Left lung (tissue), 14 donors: ENCODE measurements at places on chromosomes 12 and 14.
A peak's percentile ranks its signal among the peaks of the same experiment; 100 is the strongest.

- DNase-seq: no peak
These were observed 101.6 kb downstream of the SOX5 start for GRCh38 chr12:23847857-23848256.

GRCh38 chr14:75662966-75663365 lies 1.9 kb downstream of the TTLL5 start:
- DNase-seq: no peak

GRCh38 chr12:10361084-10361483 lies 28.8 kb downstream of the KLRK1 start:
- DNase-seq: no peak

DNA sequence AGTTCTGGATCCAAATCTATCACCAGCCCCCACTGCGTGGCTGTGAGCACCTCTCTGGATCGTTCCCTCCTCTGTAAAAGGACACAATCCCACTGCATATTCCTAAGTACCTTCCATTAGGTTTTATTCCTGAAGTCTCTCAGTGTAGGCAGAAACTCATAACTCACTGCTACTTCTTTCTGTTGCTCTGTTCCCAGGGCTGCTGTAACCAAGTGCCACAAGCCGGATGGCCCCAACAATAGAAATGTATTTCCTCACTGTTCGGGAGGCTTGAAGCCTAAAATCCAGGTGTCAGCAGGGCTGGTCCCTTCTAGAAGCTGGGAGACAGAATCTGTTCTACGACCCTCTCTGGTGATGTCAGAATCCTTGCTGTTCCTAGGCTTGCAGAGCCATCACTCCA lies 24.9 kb downstream of the FOXN3 start:
- no peak for DNase-seq

DNA sequence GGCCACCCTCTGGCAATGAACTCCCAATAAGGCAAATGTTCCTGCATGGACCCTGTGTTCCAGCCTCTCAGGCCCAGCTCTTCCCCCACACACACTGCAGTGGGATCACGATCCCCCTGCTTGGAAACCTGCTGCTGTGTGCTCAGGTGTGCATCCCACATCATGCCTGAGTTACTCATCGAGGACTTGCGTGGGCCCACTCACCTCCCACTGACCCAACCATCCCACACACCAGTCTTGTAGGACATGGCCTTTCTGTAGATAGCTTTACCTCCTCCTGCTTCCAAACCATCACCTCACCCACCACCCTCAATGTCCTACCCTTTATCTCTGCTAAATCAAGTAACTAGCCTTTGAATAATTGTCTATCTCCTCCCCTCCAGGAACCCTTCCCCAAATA lies 24.6 kb downstream of the NPC2 start:
- DNase-seq: no peak

DNA sequence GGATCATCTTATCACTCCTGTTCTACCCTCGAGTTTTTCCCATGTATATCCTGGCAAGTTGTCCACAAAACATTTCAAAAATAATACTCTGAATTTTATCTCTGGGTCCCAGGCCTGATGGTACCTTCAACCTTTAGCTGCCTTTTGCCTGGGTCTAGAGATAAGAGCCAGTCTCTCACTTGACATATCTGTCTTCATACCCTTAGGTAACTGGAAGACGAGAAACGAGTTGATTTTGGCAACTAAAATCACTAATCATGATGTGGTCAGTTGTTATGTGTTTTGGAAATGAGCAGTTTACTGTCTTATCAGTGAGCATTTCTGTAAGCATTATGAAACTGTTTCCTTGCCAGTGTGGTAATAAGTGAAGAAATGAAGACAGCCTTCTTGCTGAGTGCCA lies 6.3 kb downstream of the RNF10 start:
- DNase-seq: no peak

- no peak for DNase-seq
These were observed 142.3 kb upstream of the TBX3 start for GRCh38 chr12:114826244-114826643.

DNA sequence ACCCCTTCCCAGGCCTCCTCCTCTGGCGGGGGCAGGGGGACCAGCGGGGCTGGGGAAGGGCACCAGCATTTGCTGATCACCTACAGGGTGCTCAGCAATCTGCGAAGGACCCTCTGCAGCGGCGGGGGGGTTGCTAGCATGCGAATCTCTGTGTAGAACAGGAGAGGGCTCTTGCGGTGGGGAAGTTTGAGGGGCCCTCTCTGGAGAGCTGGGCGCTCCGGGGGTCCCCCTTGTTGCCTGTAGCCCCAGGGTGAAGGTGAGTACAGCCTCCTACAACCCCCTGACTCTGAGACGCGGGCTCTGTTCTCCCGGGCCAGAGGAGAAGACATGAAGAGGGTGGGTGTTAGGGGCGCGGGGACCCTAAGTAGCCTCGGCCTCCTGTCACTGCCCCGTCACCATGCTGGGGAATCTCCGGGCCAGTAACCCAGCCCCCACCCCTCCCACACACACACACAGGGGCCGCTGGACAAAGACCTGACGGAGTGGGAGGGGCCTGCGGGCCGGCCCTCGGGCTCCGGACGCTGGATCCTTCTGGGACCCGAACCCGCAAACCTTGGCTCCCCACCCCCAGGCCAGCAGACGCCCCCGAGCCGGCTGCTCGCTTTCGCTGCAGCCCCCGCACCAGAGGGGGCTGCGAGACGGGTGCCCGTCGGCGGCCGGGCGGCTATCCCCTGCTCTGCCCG lies 734 bp downstream of the FIGNL2 start:
- no peak for DNase-seq

- no peak for DNase-seq
These were observed 5.3 kb downstream of the DYRK4 start for GRCh38 chr12:4567073-4567881.

DNA sequence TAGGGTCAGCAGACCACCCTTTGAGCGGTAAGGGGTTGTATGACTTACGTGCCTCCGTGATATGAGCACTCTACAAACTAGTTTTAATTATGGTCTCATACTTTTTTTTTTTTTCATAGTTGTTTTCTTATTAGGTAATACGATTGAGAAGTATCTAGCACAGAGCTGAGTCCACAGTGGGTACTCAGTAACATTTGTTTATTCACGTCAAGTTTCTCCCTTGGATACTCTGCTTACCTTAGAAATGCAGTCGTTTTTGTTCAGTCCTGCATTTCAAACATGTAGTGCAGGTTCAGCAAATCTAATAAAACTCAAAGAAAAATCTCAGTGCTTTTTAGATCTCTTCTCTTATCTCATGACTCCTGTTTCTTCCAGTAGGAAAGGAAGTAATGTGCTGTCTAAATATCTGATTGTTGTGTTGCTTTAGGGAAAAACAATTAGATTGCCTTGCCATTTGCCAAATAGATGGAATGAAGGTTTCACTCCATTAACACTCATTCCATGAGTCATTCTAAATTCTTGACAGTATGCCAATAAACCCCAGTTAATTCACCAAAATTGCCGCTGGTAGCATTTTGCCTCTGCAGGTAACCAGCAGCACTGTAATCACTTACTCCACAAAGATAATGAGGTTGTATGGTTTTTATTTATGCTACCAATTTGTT lies 118.9 kb downstream of the PTCSC3 start:
- no peak for DNase-seq

DNA sequence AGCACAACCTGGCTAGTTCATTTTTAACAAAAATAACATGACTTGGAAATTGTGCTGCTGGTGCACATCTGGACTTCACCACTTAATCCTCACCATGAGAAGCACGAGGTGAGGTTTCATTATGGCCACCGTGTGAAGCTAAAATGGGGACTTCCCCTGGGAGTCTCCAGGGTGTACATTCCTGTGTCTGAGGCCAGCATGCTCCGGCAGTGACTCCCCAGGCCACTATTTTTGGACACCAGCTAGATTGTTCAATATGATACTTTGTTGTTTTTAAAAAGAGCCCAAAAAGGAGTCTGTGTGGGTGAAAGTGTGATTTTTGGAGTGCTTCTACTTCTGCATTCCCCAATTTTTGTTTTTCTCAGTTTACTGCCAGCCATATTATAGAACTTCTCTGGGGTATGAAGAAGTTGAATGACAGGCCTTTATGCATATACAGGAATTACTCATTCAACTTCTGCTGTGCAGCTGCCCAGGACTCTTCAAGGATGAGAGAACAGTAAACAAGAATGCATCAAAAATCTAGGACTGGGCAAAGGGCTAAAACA lies 16.9 kb upstream of the AICDA start:
- DNase-seq: no peak

- no peak for DNase-seq
These were observed 149.4 kb downstream of the RPAP3 start for GRCh38 chr12:47556261-47557030.

DNA sequence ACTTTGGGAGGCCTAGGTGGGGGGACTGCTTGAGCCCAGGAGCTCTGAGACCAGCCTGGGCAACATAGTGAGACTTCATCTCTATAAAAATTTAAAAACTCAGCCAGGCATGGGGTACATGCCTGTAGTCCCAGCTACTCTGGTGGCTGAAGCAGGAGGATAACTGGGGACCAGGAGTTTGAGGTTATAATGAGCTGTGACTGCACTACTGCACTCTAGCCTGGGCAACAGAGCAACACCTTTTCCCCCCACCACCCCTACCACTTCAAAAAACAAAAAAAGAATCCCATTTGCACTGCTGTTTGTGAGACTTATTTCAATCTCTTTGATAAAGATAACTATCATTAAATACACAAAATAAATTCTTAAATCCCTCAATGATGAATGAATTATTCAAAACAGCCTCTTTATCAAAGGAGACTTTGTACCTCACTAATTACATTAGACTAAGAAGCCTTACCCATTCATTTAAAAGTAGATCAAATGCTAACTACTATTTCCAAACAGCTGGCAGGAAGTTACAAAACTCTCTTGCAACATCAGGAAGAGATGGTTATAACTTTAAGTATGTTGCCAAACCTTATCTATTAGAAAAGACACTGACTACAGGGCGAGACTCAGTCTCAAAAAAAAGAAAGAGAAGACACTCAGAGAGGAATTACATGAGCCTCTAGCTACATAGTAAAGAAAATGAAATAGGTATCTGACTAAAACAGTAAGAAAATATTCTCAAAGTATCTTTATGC lies 14.7 kb downstream of the BLTP3B start:
- DNase-seq: peak; percentile 66

GRCh38 chr14:77674931-77675330 lies 32.9 kb downstream of the ALKBH1 start:
- no peak for DNase-seq

DNA sequence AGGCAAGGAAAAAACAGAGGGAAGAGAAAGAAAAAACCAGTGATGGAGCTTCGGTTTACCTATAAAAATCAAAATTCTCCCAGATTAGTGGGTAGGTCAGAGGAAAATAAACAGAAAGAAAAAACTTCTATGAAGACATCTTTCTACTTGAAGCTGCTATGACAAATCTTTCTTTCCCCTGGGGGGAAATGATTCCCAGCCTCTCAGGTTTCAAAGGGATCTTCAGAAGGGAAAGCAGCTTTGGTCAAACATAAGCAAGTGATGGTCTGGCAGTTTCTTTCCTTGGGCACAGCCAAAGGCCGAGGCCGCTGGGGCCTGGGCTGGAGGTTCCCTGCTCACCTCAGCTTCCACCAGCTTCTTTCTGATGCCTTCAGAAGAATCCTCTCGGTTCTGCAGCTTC lies 104.5 kb downstream of the PRKAB1 start:
- no peak for DNase-seq

GRCh38 chr14:68702135-68702534 lies 90.7 kb downstream of the ZFP36L1 start:
- no peak for DNase-seq

- no peak for DNase-seq
These were observed 137.4 kb downstream of the BCL11B start for GRCh38 chr14:99134516-99135046.

DNA sequence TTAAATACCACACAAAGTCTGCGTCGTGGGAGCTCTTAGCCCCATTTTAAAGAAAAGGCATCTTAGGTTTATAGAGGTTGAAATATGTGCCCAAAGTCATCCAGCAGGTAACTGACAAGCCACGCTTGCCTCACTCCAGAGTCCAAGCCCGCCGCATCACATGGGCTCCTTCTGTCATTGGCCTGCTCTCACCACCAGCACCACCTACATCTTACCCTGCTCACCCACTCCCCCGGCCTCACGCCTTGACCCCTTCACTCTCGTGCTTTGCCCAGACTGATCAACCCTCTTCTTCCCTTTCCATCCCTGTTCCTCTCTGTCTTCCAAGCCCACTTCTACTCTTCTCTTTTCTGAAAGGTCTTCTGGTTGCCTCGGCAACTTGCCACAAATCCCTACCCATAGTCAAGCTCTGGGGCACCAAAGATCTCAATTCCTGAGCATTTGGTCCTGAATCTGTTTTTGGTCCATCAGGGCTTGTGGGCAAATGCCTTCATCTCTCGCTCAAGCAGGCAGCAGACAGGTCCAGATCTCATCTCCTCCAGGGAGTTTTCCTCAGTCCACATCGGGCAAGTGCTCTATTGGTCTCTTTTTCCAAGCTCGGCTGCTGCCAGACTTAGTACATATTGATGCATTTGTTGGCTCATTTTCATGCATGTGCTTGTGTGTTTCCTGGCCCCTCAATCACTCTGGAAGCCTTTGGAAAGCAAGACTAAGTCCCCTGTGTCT lies 3.5 kb upstream of the KRT1 start:
- no peak for DNase-seq

DNA sequence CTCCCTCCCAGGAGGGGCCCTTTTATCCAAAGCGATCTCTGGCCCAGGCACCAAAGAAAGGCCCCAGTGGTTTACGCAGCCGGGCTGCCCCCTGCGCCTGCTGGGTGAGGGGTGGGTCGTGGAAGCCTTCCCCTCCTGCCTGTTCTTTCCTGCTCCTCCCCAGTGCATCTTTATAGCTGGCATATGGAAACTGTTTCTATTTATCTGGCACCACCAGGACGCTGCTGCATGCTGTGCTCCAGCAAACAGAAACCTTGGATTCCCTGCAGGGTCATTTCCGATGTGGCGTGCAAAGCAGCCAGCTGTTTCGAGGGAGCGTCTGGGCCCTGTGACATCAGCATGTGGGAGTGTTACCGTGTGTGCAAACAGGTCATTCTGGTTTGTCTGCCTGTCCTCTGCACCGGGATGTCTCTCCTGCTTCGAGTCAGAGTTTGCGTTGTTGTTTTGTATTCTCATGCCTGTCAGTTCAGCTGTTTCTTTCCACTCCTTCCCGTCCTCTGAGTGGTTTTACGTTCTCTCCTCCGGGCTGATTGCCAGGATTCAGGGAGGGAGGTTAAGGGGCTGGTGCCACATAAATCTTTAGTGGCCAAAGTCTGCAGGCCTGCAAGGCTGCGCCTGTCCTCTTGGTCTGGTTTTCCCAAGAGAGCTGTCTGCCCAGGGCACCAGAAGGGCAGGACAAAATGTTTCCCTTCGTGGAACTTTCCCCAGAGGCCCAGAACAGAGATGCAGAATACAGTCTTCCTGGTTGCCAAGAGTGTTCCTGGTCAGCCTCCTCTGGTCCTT lies 24.6 kb downstream of the TPCN1 start:
- DNase-seq: no peak

- DNase-seq: no peak
These were observed 8.7 kb upstream of the MEG3 start for GRCh38 chr14:100816950-100817901.

DNA sequence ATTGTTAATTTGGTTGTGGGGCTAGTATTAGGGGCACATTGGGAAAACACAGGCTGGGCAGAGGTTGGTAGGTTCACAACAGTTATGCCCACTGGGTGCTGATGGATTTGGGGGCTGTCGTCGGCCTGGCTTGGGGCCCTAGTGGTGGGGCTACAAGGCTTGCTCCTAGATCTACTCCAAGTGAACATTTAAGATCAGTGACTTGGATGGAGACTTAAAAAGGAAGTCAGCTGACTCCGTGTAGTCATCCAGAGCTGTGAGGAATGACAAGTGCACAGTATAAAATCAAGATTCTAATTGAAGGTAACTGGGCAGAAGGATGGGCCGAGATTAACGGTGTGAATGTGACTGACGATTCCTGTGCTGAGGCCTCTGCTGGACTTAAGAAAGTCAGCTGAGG lies 12.8 kb upstream of the NR4A1 start:
- DNase-seq: no peak

GRCh38 chr14:44107156-44107555 lies 399.9 kb downstream of the FSCB start:
- no peak for DNase-seq
